ENCODE measurements at places on chromosomes 3 and 15.
A peak's percentile ranks its signal among the peaks of the same experiment; 100 is the strongest.

DNA sequence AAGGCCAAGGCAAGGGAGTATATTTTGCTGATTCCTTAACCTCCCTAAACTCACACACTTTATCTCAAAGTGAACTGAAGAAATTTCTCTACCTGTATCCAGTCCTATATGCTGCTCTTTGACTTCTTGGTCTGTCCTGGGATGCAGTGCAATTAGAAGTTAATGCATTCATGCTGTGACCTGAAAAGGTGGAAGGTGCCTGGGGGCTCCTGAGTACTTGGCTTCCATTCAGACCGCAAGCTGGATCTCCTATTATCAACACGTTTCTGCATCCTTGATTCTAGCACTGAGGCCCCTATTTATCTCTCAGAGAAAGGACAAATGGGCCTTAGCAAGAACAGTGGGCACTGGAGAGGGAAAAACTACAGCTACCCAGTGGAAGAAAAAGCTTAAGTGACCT lies 17.7 kb upstream of the CADPS start:
- DNase-seq, result no peak

DNA sequence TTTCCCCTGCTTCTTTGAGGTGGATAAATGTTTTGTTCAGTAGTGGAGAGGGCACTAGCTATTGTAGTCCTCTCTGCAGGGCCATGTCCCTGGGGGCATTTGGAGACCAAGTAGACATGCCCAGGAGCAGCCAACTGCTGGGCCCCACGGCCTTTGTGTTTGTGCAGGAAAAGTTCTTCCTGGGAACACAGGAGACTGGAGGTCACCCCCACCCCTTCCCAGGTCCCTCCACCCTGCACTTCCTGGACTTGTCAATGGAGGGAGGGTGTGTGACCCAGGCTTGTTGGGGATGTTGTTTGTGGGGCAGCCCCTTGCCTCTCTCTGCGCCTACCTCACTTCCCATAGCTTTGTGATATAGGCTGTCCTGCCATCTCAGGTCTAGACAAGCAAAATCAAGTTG lies 317.0 kb upstream of the LRRFIP2 start:
- no peak for DNase-seq

- DNase-seq, result peak; percentile 31
Measured at GRCh38 chr15:65856821-65857455, 12.4 kb upstream of the RAB11A start.

- DNase-seq, result no peak
Measured at GRCh38 chr15:78050826-78051225, 26.7 kb downstream of the TBC1D2B start.

- DNase-seq, result no peak
Measured at GRCh38 chr3:128297401-128298138, 144.3 kb downstream of the EEFSEC start.

- DNase-seq, result no peak
Measured at GRCh38 chr3:193851428-193851847, 258.4 kb downstream of the OPA1 start.

DNA sequence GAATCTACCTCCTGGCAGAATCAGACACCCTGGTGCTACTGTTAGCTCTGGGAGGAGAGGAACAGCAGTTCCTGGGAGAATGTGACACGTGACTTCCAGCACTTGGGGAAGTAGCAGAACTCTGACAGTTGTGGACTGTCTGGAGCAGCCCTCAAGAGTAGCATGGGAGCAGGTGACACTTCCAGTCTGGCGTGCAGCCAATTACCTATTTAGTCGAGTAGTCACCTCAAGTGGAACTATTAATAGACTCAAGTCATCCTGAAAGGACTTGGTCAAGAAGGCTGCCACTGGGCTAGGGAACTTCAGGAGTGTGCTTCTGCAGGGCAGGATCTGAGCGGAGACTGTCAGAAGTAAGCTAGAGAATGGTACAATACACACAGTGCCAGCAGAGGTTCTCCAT lies 62.3 kb downstream of the MTHFS start:
- no peak for DNase-seq

- no peak for DNase-seq
Measured at GRCh38 chr15:75721923-75722870, 9.5 kb upstream of the CSPG4 start.

- no peak for DNase-seq
Measured at GRCh38 chr3:45566196-45566595, 28.4 kb upstream of the LIMD1 start.

- DNase-seq, result no peak
Measured at GRCh38 chr3:76685858-76686257, 354.0 kb upstream of the ROBO2 start.

- DNase-seq, result no peak
Measured at GRCh38 chr3:39130693-39131265, 22.6 kb downstream of the CSRNP1 start.

- no peak for DNase-seq
Measured at GRCh38 chr3:193899001-193899400, 236.9 kb upstream of the HES1 start.

GRCh38 chr3:30511524-30512251 lies 94.7 kb upstream of the TGFBR2 start:
- no peak for DNase-seq

GRCh38 chr15:78316283-78317083 lies 17.1 kb upstream of the SKIC8 start:
- no peak for DNase-seq

GRCh38 chr3:126197854-126198584 lies 17.6 kb upstream of the ALDH1L1 start:
- DNase-seq, result no peak

DNA sequence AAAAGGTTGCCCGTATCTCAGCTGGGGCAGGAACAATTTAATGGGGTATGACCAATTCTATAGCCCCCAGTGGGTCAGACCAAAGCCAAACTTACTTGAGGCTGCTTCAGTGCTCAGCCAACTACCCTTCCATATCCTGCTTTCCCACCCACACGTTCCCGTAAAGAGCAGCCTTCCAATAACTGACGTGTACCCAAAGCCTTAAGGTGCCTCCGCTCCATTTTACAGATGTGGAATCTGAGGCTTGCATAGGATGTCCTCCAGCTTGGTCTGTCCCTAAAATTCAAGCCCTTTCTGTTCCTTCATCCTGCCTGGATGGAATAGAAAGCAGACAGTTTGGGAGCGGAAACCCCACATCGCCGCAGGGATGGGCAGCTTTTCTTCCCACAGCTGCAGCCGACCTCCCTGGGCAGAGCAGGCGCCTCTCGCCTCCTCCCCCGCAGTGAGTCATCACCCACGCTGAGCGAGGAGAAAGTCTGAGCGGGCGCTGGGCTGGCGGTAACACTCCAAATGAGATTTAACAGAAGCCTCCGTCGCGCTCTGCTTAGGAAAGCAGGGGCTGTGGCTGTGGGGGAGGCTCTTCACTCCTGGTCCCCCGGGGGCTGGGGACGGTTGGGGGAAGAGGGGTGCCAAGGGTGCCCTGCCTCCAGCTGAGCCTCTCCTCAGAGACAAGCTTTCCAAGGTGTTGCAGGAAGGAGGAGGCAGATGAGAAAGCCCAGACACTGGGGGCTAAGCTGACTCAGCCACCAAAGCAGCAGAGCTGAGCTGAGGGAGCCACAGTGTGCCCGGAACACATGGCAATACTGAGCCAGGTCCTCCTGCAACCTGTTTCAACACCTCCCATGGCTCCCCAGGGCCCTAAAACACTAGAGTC lies 57.8 kb upstream of the HRH1 start:
- DNase-seq, result peak; percentile 4

GRCh38 chr3:197394464-197395321 lies 96.3 kb upstream of the DLG1 start:
- DNase-seq, result no peak

DNA sequence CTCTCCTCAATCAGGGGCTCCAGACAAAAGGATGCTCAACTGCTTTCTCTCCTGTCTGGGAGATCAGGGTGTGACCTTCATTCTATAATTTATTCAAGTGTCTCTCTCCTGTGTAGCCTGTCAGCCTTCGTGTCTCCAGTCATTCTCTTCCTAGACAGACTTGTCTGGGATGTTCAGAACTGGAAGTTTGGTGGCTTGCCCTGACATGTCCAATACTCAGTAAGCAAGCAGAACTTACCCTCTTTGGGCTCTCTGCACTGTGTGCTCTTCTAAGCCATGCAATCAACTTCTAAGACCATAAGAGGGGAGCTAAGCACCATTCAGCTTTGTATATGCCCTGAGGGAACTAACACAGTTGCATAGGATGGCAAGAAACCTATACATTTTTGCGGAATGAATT lies 14.1 kb downstream of the ACKR2 start:
- DNase-seq, result no peak

- no peak for DNase-seq
Measured at GRCh38 chr15:98025237-98025636, 64.7 kb downstream of the ARRDC4 start.

- no peak for DNase-seq
Measured at GRCh38 chr15:55669270-55669669, 73.7 kb downstream of the PRTG start.

GRCh38 chr15:38620851-38621594 lies 56.4 kb upstream of the RASGRP1 start:
- no peak for DNase-seq

GRCh38 chr3:143668924-143669790 lies 179.1 kb downstream of the SLC9A9 start:
- DNase-seq, result no peak

GRCh38 chr3:122690096-122690495 lies 9.5 kb downstream of the PARP14 start:
- no peak for DNase-seq

GRCh38 chr15:61309031-61309511 lies 80.0 kb upstream of the RORA start:
- DNase-seq, result no peak

GRCh38 chr3:112602217-112602838 lies 38.6 kb downstream of the CCDC80 start:
- DNase-seq, result no peak

DNA sequence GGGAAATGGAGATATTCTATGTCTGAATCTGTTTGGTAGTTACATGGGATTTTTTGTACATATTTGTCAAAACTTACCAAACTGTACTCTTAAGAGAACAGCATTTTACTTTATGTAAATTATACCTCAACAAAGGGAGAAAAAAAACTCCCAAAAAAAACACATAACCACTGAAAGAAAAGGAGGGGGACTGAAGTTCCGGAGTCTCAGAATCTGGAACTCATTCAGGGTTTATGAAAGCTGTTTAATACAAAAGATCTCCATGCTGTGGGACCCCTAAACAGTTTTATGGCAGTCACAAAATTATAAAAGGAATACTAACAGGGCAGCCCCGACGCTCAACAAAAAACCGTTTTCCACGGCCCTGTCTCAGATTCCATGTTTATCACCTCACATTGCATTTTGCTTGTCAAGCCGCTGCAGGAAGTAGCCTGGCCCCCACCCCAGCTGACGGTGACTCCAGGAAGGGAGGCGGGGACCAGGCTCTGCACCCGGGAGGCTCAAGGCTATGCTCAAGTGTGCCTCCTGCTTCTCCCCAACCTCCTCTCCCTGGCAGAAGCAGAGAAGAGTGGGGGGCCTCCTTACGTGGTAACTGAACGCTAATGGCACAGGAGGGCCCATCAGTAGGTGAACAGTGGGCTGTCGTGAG lies 29.3 kb downstream of the RFT1 start:
- no peak for DNase-seq

DNA sequence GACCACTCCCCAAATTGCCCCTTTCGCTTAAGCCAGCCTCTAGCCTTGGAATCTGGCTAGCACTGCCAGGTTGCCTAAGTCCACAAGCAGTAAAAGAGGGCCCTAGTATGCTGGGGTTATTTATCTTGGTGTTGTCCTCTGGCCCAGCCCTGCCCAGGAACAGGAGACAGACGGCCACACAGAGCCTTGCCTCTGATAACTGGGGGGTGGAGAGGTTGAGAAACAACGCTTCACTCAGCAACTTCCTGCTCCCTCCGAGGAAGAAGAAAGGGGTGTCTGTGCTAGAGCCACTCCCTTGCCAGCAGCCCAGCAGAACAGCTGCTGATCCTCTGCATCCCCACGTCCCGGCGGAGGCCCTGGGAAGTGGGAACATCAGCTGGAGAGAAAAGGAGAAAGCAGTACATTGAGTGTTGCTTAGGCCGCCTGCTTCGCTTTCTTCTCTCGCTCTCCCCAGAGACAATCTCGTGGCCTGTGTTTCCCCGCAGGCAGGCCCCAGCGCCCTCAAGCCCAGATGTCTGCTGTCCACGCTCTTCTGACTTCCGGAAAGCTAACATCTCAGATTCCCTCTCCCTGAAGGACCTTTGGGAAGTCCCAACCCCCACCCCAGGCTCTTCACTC lies 22.6 kb upstream of the C3orf70 start:
- DNase-seq, result no peak

DNA sequence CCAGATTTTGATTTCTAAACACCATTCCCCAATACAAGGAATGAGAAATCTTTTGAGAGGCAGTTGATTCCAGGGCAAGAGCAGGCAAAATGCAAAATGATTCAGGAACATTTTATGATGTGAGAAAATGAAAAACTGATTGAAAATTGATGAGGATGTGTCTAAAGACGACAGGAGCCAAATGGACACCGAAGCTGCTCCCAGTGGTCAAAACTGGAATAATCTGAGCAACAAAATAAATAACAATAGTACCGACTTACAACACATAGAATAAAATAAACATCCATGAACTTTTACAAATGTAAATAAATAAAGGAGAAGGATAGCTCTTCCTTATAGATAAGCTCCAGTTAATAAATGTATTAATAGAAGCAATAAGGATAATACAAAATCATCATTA lies 186.8 kb downstream of the OCA2 start:
- no peak for DNase-seq

- no peak for DNase-seq
Measured at GRCh38 chr3:45597171-45597570, 2.6 kb downstream of the LIMD1 start.

- no peak for DNase-seq
Measured at GRCh38 chr3:31704591-31705179, 172.0 kb downstream of the STT3B start.

GRCh38 chr3:12187448-12188327 lies 29.0 kb upstream of the TIMP4 start:
- DNase-seq, result no peak

- no peak for DNase-seq
Measured at GRCh38 chr15:92954578-92954977, 54.5 kb downstream of the CHD2 start.

DNA sequence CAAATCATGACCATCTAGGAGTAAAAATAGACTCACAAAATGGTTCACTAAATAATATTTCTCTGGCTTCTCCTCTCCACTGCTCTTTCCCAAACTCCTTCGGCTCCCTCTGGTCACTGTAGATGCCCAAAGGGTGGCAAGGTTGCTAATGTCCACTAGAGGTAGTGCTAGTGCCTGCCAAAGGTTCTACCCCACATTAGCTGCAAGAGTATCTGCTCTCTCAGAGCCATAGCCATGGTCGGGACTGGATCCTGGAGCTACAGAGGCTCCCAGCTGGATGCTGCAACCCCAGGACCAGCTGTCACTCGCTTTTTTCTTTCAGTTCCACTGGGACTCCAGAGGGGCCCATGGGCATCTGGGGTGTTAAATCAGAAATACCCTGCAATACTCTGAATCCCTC lies 8.5 kb downstream of the HTR3D start:
- DNase-seq, result no peak

GRCh38 chr15:62732078-62732477 lies 310.5 kb upstream of the TPM1 start:
- DNase-seq, result no peak

- no peak for DNase-seq
Measured at GRCh38 chr15:58486564-58486963, 54.8 kb downstream of the LIPC start.

- DNase-seq, result no peak
Measured at GRCh38 chr15:88987934-88988671, 74.9 kb upstream of the MFGE8 start.
